ENCODE measurements at places on chromosomes 2 and 18.

GRCh38 chr2:170928036-170928823 is 823 bp upstream of the GORASP2 start:
- no peak for DNase-seq

- no peak for DNase-seq
These were observed 71.4 kb downstream of the NFATC1 start for GRCh38 chr18:79467126-79467525.

GRCh38 chr2:153487448-153487847 is 8.9 kb upstream of the RPRM start:
- no peak for DNase-seq

- no peak for DNase-seq
These were observed 438.7 kb upstream of the MYT1L start for GRCh38 chr2:2769481-2770431.

DNA sequence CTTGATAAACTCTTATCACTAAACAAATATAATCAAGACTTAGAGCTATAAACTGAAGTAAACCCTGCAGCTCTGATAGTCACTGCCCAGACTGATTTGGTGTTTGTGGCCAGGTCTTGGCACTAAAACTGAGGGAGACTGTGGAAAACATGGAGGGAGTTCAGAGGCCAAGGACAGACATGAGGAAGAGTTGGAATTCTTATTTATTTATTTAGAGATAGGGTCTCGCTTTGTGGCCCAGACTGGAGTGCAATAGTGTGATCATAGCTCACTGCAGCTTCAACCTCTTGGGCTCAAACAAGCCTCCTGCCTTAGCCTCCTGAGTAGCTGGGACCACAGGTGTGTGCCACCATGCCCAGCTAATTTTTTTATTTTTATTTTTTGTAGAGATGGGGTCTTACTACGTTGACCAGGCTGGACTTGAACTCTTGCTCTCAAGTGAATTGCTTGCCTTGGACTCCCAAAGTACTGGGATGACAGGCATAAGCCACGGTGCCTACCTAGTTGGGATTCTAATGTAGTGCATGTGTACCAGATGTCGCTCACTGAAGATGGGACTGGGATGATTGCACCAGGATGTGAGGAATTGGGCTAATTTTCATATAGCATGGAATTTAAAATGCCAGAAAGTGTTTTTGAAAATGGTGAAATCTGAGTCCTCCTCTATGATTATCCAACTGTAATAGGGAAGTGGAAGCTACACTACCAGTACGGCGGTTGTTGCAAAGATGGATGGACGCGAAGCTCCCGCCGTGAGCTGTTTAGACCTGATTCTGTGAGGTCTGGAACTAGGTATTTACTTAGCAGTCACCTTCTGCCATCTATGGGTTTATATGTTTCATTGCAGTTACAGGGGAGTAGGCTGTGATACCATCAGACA is 52.7 kb upstream of the CTLA4 start:
- peak; percentile 80 for DNase-seq

GRCh38 chr2:237472187-237472712 is 14.8 kb upstream of the MLPH start:
- no peak for DNase-seq

DNA sequence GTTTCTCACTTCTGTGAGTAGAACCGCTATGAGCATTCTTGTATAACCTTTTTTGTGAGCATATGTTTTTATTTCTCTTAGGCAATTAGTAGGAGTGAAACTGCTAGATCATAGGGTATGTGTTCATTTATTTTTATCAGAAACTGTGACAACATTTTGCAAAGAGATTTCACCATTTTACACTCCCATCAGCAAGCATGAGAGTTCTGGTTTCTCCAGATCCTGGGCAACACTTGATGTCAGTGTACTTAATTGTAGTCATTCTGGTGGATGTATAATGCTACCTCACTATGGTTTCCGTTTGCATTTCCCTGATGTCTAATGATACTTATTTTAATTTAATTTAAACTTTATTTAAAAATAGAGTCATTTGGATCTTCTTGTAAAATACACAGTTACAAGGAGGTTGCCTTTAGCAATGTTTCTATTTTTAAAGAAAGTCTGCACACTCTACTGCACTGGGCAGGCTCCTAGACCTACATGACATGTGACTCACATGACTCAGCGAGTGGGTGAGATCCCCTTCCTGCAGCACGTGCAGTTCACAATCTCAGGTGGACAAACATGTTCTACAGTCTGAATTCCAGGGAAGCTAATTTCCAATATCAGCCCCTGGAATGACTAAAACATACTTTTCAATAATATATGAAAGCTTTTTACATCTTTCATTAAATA is 127.0 kb upstream of the BCL2L11 start:
- no peak for DNase-seq

DNA sequence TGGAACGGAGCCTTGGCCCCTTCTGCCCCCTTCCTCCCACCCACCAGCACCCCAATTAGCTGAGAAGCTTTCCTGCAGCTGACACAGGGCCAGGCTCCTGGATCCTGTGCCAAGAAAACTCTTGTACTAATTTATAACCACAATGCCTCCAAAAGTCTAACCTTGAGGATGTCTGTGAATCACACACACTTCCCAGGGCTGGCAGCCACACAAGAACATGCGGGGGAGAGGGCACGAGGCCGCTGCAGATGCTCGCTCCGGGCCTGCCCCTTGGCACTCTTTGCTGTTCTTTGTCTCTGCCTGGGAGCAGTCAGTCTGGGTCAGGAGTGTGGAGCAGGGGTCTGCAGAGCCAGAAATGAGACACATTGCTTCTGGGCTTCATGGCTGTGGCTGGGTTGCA is 62.7 kb upstream of the KIF5C start:
- DNase-seq, result no peak

Data from mesenchymal stem cell (in vitro differentiated cells and primary cell).